GM12864 (cell line): ENCODE measurements at places on chromosomes 4 and X.

DNA sequence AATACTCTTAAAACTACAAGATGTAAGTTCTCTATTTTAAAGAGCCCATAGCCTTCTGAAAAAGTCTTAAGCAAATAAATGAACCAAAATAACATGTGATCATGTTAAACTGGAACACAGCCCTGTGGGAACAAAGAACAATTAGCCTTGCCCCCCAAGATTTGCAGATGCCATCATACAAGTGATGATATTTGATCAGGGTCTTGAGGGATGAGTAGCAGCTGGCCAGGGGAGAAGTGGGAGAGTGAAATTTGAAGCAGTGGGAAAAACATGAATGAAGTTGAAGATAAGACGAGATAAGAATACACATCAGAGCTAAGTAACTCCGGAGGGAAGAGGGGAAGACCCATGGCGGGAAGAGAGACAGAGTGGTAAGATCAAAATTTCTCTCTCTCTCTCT is 450.1 kb upstream of the FTHL17 start:
- no peak for DNase-seq

DNA sequence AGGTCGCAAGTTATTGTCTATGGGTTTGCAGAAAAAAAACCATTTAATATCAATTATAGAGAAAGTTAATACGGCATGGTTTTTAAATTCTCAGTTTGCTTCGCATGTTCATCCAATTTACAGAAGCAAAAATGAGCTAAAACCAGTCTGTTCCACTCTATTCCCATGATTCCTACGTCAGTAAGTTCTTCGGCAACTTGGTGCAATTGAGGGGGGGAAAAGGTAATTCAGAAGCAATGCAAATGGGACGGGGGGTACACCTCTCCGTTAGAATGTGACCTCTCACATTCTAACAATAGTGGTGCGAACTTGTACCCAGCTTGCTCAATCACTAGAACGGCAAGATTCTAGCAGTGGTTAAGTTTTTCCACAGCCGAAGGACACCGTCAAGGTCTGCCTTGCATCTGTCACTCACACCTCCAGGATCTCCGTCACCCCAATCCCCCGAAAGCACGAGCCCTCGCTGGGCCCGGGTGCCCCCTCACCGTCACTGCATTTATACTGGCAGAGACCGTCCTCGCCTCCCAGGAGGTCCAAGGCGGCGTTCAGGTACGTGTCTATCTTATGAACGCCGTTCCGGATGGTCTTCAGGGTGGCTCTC is 653 bp downstream of the PLA2G12A start:
- DNase-seq, result no peak

DNA sequence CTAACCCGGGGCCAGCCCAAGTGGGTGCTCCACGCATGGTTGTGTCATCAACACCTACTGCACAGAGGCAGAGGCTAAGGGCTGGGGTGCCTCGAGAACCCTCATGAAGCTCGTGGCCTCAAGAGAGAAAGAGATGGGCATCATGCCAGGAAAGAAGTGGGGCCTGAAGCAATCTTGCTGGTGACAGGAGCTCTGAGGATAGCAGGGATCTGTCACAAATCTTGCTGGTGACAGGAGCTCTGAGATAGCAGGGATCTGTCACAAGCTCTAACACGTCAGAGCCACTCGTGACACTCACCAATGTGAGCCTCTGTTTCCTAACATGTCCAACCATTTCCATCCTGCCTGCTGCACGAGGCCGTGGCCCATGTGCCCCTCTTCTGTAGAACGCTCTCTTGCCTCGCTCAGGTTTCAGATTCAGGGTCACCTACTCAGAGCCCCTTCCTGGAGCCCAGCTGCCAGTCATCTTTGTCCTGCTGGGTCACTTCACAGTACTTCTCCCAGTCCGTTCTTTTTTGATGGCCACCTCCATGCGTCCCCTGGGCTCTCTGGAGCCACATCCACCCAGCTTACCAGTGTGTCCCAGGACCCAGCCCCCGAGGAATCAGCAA is 21.1 kb downstream of the PNMA6E start:
- DNase-seq, result no peak

GRCh38 chrX:134715930-134716619 is 57.8 kb upstream of the PLAC1 start:
- DNase-seq, result no peak

DNA sequence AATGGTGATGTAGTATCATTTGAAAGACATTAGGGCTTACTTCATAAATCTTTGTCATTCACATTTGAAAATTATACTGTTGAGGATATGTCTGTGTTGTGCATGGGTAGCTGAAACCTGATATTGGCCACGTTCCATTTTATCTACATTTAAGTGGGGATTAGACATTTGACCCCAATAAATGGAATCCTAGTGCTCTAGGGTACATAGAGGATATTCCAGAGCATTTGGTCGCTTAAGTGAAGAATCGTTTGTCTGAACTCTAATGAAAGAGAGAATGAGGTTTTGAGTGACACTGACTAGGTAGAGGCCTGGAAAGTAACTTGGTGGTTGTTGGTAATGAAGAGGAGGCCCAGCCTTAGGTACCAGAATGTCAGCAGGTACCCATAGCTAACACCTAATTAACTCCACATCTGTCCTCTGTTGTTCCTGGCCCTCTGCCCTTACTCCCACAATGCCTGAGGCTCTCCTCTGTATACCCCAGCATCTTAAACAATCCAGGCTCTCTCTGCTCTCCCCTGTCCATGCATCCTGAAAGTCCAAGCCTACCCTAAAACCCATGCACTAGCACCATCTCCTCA is 299.5 kb upstream of the KLF3 start:
- DNase-seq, result no peak

DNA sequence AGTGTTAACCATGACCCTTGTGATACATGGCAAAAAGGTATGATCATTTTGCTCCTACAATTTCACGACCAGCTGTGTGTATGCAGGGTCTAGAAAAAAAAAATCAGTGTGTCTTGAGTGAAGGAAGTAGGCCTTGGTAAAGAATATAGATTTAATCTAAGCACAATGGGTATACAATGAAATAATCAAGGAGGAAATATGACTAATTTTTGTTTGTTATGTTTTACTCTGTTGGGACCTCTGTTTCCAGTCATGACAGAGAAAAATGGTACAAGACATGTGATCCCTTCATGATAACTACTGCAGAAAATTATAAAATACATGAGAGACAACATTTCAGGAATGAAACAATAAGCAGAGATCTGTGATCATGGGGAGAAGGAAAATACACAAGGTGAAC is 835.5 kb downstream of the PDHA2 start:
- DNase-seq, result no peak

GRCh38 chrX:117607561-117607960 is 509.0 kb downstream of the KLHL13 start:
- no peak for DNase-seq

GRCh38 chr4:87414816-87415215 is 7.6 kb upstream of the NUDT9 start:
- DNase-seq, result no peak

- DNase-seq, result no peak
These were observed 454 bp downstream of the LETM1 start for GRCh38 chr4:1855333-1856070.

DNA sequence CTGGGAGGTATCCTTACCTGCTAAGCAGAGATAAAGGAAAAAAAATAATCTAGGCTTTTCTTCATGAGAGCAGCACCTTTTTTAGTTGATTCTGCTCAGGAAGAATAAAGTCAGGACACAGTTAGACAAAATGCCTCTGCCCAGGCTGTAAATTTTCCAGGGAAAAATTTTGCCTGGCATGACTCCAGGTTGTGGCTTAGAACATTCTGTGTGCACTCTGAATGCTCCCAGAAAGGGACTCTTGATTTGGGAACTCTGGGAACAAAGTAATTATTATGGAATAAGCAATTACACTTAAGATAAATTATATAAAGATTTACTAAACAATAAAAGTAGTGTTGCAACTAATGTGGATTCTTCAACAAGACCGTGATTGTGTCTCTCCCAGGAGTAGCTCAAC is 826.2 kb upstream of the TENM3 start:
- DNase-seq, result no peak

GRCh38 chr4:147368948-147369347 is 111.9 kb upstream of the EDNRA start:
- DNase-seq, result no peak

GRCh38 chrX:104419211-104419610 is 146.8 kb upstream of the IL1RAPL2 start:
- DNase-seq, result no peak

GRCh38 chr4:786074-786741 is 39.7 kb downstream of the CPLX1 start:
- no peak for DNase-seq

DNA sequence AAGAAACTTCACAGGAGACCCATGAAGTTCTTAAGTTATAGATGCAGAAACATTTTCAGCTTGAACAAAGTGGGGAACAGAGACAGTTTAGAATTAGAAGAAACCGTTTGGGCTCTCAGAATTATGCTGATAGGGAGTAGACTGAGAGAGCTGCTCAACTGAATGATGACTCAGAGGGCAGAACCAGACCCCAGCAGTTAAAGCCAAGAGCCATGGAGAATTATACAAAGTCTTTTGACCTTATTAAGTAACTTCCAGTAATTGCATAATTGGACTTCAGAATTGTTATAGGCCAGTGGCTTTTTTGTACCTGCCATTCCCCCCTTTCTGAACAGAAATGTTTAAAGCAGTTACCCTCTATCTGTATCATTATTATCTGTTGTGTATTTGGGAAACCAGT is 642.1 kb downstream of the CCSER1 start:
- no peak for DNase-seq

DNA sequence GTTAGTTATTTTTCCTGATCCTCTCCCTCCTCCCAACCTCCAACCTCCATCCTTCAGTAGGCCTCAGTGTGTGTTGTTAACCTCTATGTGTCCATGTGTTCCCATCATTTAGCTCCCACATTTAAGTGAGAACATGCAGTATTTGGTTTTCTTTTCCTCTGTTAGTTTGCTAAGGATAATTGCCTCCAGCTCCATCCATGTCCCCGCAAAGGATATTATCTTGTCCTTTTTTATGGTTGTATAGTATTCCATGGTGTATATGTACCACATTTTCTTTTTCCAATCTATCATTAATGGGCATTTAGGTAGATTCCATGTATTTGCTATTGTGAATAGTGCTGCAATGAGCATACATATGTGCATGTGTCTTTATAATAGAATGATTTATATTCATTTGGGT is 54.5 kb downstream of the TEX13C start:
- DNase-seq, result no peak

GRCh38 chr4:55609393-55609866 is 17.4 kb upstream of the PDCL2 start:
- DNase-seq, result no peak

DNA sequence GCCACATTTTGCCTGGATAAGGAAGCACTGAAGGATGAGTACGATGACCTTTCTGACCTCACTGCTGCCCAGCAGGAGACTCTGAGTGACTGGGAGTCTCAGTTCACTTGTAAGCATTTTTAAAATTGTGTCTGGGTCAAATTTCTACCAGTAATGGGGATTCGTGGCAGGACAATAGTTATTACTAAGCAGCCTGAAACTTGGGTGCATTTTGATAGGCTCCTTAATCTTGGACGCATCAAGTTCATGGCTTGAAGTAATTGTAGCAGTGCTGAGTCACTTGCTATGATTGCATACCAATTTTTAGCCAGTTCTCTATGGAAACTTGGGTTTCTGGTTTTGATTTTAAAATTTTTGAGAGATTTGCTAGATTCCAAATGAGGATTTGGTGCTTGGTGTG is 4.3 kb downstream of the PGRMC1 start:
- no peak for DNase-seq

DNA sequence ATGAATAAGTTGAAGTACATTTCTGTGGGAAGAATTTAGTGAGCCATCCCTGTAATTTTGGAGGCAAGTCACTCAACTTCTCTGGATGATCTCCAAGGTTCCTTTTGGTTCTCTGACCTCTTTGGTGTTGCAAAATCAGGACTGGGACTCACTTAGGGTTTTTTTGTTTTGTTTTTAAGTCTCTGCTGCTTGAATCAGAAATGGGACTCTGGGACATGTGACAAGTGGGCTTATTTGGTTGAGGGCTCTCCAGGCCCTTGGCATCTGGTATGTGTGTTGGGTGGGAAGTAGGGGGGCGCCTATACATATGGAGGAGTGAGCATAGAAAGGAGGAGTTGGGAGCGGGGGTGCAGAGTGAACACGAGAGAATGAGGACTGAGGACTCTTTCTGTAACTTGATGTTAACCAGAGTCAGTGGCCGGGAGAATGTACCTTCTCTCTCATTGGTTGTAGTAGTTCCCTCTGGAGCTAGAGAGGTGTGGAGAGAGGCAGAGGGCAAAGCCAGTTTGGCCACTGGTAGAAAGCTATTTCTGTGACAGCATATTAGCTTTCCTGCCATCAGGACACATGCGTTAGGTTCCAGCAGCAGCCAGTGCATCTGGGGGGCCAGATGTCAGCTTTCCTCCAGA is 1.9 kb downstream of the ARHGAP10 start:
- no peak for DNase-seq

- DNase-seq, result no peak
These were observed 131.6 kb downstream of the CEP135 start for GRCh38 chr4:56080384-56080783.

DNA sequence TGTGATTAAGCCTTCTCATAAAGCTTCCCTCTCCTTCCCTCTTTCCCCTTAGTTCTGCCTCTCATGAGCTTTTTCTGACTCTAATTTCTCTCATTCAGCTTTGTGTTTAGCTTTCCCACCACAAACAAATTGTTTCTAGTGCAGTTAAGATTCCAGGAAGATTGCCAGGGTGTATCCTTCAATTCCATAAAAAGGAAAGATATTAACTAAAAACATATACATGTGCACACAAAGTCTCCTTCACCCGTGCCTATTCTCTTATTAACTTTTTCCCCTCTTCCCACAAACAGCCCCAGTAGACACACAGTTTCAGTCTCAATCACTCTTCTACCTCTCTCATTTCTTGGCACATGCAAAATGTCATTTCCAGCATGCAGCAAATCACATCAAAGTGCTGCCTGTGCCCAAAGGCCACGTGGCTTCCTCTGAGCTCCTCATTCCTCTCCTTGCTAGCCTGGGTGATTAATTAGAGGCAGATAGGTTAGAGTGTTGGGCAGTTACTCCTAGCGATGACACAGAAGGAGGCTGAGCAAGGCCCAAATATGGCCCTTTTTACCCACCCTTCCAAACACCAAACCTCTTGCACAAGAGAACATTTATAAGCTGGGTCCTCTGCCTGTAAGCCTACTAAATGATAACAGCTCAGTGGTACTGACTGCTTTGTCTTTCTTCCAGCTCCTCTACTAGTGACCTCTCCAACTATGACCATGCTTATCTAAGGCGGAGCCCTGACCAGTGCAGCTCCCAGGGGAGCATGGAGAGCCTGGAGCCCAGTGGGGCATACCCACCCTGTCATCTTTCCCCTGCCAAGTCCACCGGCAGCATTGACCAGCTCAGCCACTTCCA is 159.6 kb downstream of the SOWAHB start:
- no peak for DNase-seq

DNA sequence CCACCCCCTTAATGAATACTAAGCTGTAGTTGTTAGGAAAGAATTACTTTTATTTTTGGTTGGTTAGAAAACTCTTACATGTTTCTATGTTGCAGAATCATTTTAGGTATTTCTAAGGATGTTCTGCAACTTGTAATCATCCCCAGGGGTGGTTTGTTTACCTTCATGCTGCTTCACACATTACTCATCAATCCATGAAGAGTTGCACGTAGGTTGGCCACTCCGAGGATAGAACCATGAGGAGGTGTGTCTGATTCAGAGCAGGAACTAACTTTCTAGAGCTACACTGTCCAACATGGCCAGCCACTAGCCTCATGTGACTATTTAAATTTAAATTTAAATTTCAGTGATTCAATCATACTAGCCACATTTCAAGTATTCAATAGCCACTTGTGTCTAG is 127.2 kb upstream of the FRMPD4 start:
- DNase-seq, result no peak
